Mesenteric fat pad (tissue), 1 donor: ENCODE measurements at places on chromosomes 12 and 14. TPM values are rescaled to one million over a fixed set of nuclear protein-coding genes. Genes with fewer than 3 reads are reported as not detected.

The KLRC2 gene
- not detected for total RNA-seq

The ASB2 gene
- total RNA-seq: 1.2 TPM

The PTPN6 gene
- total RNA-seq: 47.2 TPM

The PRH2 gene
- not detected for total RNA-seq

The SCNN1A gene
- total RNA-seq: 3.3 TPM

The ANKRD33 gene
- not detected for total RNA-seq

The BCAT1 gene
- 40.8 TPM for total RNA-seq

The KRT80 gene
- not detected for total RNA-seq

The GALNT6 gene
- 8.3 TPM for total RNA-seq

The KRT3 gene
- not detected for total RNA-seq

The TCP11L2 gene
- total RNA-seq: 19.4 TPM

The IKZF4 gene
- total RNA-seq: 25.8 TPM

The MAP3K9 gene
- total RNA-seq: 0.26 TPM

The IL22 gene
- total RNA-seq: not detected

The ATF1 gene
- 29.5 TPM for total RNA-seq

The POLE2 gene
- total RNA-seq: 0.96 TPM

The DHRS2 gene
- total RNA-seq: not detected

The BTBD6 gene
- total RNA-seq: 89.7 TPM

The RPL10L gene
- not detected for total RNA-seq

The EIF2S3B gene
- 0.45 TPM for total RNA-seq

The RD3L gene
- not detected for total RNA-seq

The KRT79 gene
- 2.4 TPM for total RNA-seq

The PRR13 gene
- total RNA-seq: 119 TPM

The DPF3 gene
- total RNA-seq: 0.64 TPM

The SERPINA3 gene
- total RNA-seq: 139 TPM

The FOXA1 gene
- not detected for total RNA-seq

The FITM1 gene
- 0.58 TPM for total RNA-seq

The IFNG-AS1 gene
- total RNA-seq: not detected

The C14orf39 gene
- total RNA-seq: 0.10 TPM

The KRT5 gene
- total RNA-seq: 3.0 TPM

The RNASE3 gene
- 0.80 TPM for total RNA-seq

The TAS2R20 gene
- total RNA-seq: 1.5 TPM

The KLHL33 gene
- total RNA-seq: 0.35 TPM

The DERA gene
- total RNA-seq: 34.2 TPM

The ACOT4 gene
- 4.9 TPM for total RNA-seq

The GYS2 gene
- total RNA-seq: 0.10 TPM

The BMP4 gene
- 6.5 TPM for total RNA-seq

The ATP2A2 gene
- 232 TPM for total RNA-seq

The FRMD6 gene
- 19.0 TPM for total RNA-seq

The SELPLG gene
- 15.4 TPM for total RNA-seq

The ZDHHC22 gene
- not detected for total RNA-seq

The KRT72 gene
- not detected for total RNA-seq

The KRT73 gene
- total RNA-seq: not detected

The RDH16 gene
- 0.35 TPM for total RNA-seq

The PIWIL1 gene
- not detected for total RNA-seq

The STAT2 gene
- 216 TPM for total RNA-seq

The HECTD1 gene
- 164 TPM for total RNA-seq

The NR2C1 gene
- 25.4 TPM for total RNA-seq

The BEGAIN gene
- 2.2 TPM for total RNA-seq

The TCL1B gene
- not detected for total RNA-seq

The WNT5B gene
- 2.3 TPM for total RNA-seq

The ZFHX2 gene
- 3.1 TPM for total RNA-seq

The NTS gene
- not detected for total RNA-seq

The PLBD1 gene
- 35.7 TPM for total RNA-seq

The CISTR gene
- total RNA-seq: not detected

The CLEC6A gene
- total RNA-seq: not detected

The CLEC4D gene
- total RNA-seq: 4.8 TPM

The ZNF384 gene
- 39.3 TPM for total RNA-seq

The LTA4H gene
- total RNA-seq: 47.0 TPM
